Muscle of arm (tissue), 14 donors: ENCODE measurements at places on chromosomes 11 and 22.
A peak's percentile ranks its signal among the peaks of the same experiment; 100 is the strongest.

DNA sequence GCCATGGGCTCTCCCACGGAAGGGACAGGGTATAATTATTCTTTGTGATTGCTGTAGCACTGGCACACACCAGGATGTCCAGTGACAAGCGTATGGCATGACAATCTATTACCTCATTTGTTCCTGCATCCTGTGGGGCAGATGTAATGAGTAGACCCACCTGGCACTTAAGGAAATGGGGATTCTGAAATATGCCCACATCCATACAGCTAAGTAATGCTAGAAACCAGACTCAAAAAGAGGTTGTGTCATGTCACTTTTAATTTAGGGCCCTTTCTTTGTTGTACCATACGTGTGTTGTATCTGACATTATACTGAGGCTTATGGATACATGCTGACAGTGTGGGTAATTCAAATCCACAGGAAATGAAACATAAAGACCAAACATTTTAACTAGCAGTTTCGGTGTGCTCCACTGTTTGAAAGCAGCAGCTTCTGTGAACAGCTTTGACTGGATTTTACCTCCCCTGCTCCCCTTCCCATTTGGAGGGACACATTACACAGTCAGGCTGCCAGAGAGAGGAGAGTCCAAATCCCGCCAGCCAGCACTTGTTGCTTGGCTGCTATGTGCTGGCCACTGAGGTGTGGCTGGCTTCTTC, 21.2 kb downstream of the GRAMD1B start:
- DNase-seq, result no peak

DNA sequence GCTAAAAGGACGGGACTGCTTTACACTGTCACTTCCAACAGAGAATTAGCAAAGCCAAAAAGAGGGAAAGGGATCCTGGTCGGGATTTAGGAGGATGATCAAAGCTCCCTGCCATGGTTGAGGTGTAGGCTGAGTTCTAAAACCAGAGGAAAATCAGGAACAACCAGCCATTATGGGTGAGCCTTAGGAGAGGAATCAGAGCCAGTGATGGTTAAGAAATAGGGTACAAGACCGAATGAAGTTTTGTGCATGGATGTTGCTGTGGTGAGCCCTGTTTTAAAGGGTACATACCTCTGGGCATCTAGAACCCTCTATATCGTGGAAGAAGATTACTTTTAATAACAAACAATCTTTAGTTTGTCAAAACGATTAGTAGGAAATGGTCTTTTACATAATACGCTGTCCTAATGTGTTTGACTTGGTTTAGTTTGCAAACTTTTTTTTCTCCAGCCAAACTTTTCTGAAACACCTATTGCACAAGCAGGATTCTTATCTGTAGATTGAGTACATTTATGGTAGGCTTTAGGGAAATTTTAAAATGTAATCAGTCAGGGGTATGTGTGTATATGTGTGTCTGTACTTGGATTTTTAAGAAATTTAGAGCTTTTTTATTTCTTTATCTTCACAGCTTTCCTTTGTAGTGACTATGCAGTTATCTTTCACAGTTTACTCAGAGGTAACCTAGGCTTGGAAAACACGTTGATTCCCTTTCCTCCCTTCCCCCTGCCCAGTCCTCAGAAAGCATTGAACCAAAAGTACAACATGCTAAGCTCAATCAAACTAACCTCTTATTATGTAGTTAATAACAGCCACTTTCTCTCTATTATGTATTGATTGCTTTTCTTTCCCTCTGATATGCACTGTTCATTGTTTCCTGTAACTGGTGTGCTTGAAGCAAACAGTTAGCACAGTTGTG, 26.8 kb downstream of the TRIM44 start:
- DNase-seq, result no peak

- no peak for DNase-seq
Observed at GRCh38 chr11:126914941-126915340, 85.6 kb downstream of the KIRREL3 start.

DNA sequence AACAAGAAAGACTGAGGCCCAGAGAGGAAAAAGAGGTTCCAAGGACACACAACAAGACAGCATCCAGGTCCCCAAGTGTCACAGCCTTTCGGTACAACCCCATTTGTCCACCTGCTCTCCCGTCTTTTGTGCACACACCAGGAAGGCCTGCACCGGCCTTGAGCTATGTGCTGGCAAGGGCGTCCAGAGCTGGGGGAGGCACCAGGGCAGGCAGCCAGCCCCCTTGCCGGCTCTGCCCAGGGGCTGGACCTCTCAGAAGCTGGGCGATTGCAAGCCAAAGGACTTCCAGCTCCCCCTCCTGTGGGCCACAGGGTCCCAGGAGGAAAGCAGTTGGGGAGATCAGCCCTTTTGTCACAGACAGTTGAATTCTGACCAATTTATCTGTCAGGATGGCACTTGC, 210.5 kb downstream of the MN1 start:
- no peak for DNase-seq

DNA sequence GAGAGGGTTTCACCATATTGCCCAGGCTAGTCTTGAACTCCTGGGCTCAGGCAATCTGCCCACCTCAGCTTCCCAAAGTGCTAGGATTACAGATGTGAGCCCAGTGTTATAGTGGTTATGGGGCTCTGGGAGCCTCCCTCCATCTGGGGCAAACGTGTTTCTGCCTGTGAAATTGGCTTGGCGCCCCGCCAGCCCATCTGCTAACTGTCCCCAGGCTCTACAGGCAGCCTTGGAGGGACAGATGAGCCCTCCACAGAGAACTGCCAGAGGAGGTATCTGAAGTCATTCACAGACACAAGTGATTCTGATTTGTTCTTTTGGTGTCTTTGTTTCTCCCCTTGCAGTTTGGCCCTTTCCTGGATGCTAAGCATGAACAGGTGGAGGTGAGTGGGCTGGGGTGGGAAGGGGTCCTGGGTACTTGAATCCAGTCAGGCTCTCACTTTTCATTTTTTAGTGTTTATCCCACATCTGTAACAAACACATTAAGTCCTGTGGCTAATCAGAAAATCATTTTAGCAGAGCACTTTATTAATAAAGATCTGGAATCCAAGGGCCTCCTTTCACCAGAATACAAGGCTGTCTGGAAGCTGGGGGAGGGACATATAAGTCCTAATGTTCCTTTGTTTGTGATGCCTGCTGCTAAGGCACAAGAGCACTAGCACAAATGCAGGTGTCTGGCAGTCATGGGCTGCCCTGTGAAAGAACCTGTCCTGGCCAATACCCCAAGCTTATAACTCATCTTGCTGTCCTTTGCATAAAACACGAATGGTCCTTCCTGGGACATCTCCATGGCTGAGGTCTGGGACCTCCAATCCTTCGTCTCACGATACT, 25.7 kb upstream of the CDC42EP2 start:
- DNase-seq, result no peak

DNA sequence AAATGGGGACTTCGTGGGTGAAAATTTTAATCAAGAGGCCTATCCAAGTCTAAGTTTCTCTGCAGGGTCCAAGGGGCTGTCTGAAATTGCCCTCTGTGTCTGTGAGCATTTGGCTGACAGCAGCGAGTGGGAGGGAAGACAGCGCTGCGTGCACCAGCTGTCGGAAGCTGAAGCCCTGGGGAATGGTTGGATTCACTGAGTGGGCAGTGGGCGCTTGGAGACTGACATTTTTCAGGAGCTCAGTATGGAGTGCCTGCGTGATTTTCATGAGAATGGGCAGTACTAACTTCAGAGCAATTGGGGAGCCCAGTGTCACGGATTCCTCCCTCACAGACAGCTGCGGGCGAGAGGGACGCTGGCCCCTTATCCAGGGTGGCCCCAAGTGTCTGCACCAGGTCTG, 388.8 kb upstream of the B3GAT1 start:
- no peak for DNase-seq

DNA sequence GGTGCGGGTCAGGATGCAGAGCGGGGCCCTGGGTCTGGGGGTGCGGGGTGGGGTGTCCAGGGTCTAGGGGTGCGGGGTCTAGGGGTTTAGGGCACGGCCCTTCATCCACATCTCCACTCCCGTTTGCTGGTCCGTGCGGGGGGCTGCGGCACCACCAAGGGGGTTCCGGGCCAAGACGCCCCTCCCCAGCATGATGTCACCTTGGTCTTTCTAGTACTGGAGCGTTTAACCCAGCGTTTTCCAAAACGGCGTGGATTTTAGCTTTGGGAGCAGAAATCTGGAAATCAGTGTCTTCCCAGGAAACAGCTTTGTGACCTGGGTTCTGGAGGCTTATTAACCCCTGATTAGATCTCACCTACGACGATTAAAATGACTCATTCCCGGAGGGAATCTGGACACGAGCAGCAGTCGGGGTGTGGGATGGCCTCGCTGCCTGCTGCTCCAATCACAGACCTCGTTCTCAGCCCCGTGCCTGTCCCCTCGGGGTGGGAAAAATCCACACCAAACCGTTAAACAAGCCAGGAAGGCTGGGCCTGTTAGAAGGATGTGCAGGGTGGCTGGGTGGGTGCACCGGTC, 759 bp downstream of the AP2A2 start:
- peak; percentile 49 for DNase-seq

DNA sequence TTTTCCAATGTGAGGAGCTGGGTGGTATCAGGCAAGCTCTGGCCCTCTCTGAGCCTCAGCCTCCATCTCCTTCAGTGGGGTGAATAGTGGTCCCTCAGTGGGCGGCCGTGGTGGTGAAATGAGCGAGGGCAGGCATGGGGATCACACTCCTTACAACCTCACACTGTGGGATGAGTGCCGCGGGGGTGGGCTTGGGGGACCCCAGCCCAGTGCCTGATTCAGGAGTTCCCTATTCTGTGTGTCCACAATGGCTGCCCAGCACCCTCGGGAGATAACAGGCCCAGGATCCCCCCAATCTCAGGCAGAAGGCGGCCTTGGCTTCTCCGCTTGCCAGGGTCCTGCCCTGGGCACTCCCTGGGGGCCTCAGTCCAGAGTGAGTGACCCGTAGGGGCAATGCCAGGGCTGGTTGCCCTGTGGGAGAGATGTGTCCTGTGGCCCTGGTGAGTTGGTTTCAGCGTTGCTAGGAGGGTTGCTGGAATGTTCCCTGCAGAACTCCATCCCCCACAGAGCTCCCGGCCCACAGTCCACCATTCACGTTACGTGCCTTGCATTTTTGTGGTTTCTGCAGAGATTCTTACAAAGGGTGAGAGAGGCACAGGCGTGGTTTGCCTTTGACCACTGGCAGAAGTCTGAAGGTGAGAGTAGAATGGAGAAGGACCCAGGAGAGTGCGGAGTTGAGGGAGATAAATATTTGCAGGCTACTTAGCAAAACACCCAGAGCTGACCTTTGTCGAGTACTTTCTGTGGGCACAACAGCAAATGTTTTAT, 2.9 kb downstream of the ALDH3B1 start:
- DNase-seq, result no peak

DNA sequence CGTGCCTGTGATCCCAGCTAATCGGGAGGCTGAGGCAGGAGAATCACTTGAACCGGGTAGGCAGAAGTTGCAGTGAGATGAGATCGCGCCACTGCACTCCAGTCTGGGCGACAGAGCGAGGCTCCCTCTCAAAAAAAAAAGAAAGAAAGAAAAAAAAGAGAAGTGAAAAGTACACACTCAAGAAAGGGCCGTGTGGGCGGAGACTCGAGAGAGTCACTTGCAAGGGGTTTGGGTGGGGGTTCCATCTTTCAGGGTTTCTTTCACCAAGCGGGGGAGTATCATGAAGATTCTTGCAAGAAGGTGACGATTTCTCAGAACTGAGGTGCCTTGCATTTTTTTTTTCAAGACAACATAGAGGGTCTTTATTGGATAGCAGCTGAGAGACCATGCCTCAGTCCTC, 4.0 kb upstream of the IFITM5 start:
- no peak for DNase-seq

DNA sequence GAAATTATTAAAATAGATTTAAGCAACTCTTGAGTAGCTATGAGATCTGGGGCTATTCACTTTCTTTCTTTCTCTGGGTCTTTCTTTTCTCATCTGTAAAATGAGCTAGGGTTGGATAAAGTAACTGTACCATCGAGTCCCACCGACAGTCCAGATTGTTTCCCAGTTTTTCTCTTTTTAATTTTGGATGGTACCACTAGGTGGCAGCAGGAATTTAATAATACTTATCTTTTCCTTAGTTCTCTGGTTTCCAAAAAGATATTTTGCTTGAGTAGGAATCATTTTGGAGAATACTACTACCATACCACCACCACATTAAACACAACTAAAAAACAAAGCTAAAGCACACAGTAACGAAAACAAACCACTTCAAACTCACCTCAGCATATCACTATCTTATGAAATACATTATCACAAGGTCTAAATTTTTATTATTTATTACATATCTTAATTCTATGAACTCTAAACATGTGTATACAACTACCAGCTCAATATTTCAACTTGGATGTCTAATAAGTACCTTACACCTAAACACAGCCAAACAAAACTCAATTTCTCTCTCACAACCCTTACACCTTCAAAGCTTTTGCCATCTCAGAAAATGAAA, 584.0 kb downstream of the KCNA4 start:
- DNase-seq, result peak; percentile 13

DNA sequence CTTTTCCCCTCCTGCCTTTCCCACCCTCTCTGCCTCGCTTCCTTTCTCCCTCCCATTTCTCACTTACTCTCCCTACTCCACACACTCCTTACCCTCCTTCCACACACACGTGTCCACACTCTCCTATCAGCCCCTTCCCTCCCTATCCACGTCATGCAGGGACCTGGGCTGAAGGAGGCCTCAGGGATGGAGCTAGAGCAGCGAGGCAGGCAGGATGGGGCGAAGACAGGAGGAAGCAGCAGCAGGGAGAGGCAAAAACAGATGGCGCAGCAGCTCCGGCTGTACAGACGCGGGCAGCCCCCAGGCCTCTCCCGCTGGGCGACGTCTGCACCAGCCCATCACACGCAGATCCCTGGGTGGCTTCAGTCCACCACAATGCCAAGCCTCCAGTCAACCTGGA, 97.9 kb downstream of the SPATA19 start:
- DNase-seq, result no peak
